ENCODE measurements at places on chromosomes 6 and 20. TPM values are rescaled to one million over a fixed set of nuclear protein-coding genes. Genes with fewer than 3 reads are reported as not detected.

Gene POFUT1
- 42.3 TPM for polyA plus RNA-seq

Gene TINAG
- polyA plus RNA-seq, result 37.3 TPM

GRCh38 chr6:147554281-147554680 lies 45.8 kb downstream of the SAMD5 start:
- no peak for DNase-seq

GRCh38 chr6:163843218-163843617 lies 428.7 kb downstream of the QKI start:
- DNase-seq, result no peak

DNA sequence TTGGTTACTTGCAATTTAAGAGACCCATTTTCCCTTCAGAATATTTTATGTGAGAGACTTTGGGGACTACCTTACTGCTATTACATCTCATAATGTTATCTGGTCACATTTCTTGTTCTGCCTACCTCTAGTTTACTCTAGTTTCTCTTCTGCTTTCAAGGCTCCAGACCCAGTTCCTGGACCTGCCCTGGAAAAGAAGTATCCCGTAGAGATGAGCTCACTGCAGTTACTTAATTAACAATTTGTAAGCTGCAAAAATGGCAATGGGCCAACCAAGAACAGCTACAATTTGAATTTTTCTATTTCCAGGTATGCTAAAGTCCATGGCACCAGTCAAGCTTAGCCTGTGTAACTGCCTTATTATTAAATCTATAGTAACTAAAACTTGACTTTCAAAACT lies 25.0 kb downstream of the TAB2 start:
- no peak for DNase-seq
